Activated CD4-positive, alpha-beta memory T cell treated with anti-CD3 and anti-CD28 coated beads, Interleukin-2, amount 10 ng/mL, durations not matched to agents 7 days and 5 days (primary cell): ENCODE measurements at places on chromosomes 5 and 9. TPM values are rescaled to one million over a fixed set of nuclear protein-coding genes. Genes with fewer than 3 reads are reported as not detected.
A peak's percentile ranks its signal among the peaks of the same experiment; 100 is the strongest.

DNA sequence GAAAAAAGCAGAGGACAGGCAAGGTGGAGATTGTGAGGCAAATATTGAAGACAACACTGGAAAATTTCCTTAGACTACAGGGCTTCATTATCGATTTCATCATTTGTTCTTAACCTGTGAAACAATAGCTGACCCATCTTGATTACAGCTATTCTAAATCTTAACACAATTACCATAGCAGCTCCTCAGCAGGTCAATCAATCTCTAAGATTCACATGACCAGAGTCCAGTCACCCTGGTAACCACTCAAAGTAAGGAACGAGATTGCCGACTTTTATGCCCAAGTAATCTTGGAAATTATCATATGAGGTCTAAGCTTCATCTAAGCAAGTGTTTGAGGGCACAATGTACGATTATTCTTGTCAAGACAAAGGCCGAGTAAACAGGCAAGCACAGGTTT, 93.8 kb downstream of the TTC39B start:
- no peak for DNase-seq

DNA sequence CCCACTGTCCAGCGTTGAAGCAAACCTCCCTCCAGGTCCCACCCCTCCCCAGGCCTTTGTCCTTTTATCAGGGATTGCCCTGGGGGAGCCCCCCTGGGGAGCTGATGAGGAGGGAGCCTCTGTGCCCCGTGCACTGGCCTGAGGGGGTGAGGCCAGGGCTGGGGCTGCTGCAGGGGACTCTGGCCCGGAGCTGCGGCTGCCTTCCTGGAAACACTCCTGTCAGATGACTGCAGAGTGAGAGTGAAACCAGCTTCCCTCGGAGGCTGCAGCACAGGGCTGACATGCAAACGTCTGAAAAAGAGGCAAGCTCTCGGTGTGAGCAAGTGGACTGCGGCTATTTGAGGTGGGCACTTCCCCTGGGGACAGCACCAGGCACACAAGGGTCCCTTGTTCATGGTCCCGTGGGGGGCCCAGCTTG, 4.6 kb upstream of the TRAF2 start:
- DNase-seq: peak; percentile 76

GRCh38 chr9:76650692-76651091, 113.5 kb upstream of the PCA3 start:
- DNase-seq: no peak

Gene OR1L4
- not detected for total RNA-seq

- DNase-seq: no peak
Observed at GRCh38 chr9:114412048-114412683, 24.4 kb upstream of the AKNA start.

GRCh38 chr5:14587150-14587549, 5.6 kb downstream of the OTULINL start:
- DNase-seq: no peak

DNA sequence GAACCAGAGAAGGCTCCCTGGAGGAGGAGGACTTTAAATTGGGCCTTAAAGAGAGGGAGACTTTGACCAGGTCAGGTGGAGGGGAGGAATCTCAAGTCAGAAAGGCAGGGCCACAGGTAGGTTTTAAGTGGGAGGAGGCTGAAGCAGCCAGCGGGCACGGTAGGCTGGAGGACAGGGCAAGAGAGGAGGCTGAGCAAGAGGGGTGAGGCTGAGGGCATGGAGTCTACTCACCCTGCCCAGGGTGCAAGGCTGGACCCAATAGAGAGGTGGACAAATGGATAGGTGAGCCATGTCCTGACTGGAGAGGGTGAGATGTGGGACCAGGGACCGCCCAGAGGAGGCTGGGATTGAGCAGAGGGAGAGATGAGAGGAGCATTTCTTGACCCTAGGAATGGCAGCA, 25.6 kb upstream of the TRIM14 start:
- DNase-seq: no peak

GRCh38 chr9:93092251-93092991, 3.6 kb upstream of the CARD19 start:
- DNase-seq: no peak

- DNase-seq: no peak
Observed at GRCh38 chr5:76514713-76515112, 108.5 kb downstream of the F2RL2 start.

Gene BTNL8
- total RNA-seq: not detected

DNA sequence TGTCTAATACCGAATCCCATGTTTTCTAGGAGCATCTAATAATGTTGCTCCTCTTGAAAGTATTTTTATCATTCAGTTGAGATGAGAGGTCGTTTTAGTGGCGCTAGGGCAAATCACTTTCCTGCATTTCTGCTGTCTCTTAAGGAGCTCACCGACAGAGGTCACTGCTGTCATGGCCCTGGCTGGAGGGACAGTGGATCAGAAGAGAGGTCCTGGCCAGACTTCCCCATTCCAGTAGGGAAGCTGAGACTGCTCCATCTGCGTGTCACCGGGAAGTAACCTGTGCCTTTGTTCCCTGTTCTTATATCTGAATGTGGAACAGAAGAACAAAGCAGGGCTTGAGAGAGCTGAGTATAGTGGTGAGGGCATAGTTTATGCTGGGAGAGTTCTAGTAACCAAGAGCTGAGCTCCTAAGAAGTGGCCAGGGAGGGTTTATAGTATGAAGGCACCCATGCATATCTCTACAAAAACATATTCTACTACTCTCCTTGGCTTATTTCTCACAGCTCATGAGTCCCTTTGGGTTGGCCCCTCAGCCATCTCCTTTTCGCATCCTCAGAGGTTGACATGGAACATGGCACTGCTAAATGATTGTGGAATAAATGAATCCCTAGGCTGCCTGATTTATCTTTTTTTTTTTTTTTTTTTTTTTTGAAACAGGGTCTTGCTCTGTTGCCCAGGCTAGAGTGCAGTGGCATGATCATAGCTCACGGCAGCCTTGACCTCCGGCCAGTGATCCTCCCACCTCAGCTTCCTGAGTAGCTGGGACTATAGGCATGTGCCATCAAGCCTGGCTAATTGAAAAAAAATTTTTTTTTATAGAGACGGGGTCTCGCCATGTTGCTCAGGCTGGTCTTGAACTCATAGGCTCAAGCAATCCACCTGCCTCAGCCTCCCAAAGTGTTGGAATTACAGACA, 27.2 kb downstream of the ATP6V0E1 start:
- DNase-seq: no peak

Gene GHR
- total RNA-seq: not detected

GRCh38 chr9:94979904-94980507, 253.5 kb downstream of the AOPEP start:
- no peak for DNase-seq

- no peak for DNase-seq
Observed at GRCh38 chr9:96651626-96652025, 3.5 kb downstream of the PRXL2C start.

- no peak for DNase-seq
Observed at GRCh38 chr5:150516011-150516410, 8.1 kb downstream of the NDST1 start.

Gene SPRY4
- total RNA-seq: 1.3 TPM
